ENCODE measurements at places on chromosomes 1 and 21.

DNA sequence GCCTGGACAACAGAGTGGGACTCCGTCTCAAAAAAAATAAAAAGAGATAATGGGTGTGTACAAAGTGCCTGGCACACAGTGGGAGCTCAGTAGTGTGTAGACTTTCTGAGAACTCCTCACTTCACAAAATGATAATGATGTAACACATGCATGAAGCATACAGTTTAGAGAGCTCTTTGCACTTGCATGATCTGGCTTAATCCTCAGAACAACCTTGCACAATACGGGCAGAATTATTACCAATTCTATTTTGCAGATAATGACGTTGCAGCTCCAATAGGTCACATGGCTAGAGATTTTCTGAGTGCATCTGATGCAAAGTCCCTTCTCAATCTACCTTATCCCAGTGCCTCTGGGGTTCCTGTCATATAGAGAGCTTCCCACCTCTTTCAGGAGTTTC is 71.4 kb downstream of the CD247 start:
- no peak overlapping the region for H3K27ac ChIP-seq
- peaks cover 19% of the 10 kb centered on the region for H3K27me3 ChIP-seq
- H3K36me3 ChIP-seq, result no peaks in the 10 kb centered on the region
- no peak for DNase-seq
- peaks cover 5% of the 10 kb centered on the region for H3K4me1 ChIP-seq

GRCh38 chr1:228407106-228408040 is 738 bp upstream of the TRIM11 start:
- peak overlapping the region; percentile 55 for H3K4me3 ChIP-seq
- H3K27me3 ChIP-seq, result no peaks in the 10 kb centered on the region
- no peak for DNase-seq

DNA sequence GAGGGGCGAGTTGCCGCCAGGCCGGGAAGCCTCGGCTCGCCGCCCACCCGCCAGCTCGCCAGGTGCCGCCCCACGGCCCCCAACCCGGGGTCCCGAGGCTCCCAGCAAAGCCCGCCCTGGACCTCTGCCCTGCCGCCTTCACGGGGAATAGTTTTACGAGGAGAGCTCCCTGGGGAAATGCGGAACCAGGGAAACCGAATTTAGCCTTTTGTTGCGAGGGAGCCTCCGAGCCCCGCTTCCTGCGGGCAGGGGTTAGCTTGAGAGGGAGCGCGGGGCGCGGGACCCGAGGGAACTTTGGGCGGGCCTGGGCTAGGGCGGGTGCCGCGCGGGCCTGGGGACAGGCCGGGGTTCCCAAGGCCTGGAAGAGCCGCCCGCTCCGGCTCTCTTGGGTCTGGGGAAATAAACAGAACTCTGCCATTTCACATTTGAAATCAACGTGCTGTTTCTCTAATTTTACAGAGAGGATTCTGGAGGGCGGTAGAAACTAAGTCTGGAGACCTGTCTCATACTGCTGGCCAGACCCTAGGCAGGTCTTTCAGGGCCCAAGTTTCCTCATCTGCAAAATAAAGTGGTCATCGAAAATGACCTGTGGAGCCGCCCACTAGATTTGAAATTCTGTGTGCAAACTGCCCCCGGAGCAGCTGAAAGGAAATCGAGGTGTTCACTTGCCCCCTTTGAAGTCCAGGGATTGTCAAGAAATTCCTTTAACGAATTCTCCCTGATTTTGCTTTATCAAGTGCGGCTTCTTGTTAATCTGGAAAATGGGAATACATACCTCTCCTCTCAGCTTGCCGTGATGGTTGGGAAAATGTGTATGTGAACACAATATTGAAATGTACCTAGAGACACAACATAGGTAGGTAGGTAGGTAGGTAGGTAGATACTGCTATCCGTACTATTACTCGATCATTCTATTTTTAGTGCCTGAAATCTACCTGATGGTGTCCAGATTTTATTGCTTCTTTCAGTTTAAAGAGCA is 749 bp upstream of the GLUL start:
- no peaks in the 10 kb centered on the region for H3K27me3 ChIP-seq
- H3K4me1 ChIP-seq, result peaks cover 19% of the 10 kb centered on the region
- peak overlapping the region; percentile 92 for H3K27ac ChIP-seq
- DNase-seq, result no peak

DNA sequence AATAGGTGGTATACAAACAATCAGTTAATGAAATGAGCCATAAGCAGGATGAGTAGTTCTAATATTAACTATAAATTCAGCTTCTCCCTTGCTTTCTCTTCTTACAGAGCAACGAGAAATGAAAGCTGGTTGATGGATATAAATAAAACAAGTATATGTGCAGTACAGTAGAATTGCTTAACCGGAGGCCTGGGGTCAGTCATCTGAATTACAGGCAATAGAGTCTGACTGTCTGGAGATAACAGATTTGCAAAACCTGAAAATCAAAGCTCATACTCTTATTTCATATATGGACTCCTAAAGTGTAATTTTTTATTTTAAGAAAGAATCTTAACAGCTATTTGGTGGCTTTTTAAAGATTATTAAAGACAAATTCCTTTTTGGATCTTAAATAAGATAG is 43.1 kb upstream of the SGIP1 start:
- no peak overlapping the region for H3K4me3 ChIP-seq
- no peaks in the 10 kb centered on the region for H3K27me3 ChIP-seq
- DNase-seq, result no peak
- no peaks in the 10 kb centered on the region for H3K4me1 ChIP-seq
- H3K27ac ChIP-seq, result no peak overlapping the region

- H3K27me3 ChIP-seq, result no peaks in the 10 kb centered on the region
- no peak overlapping the region for H3K27ac ChIP-seq
- no peaks in the 10 kb centered on the region for H3K36me3 ChIP-seq
- H3K4me1 ChIP-seq, result no peaks in the 10 kb centered on the region
Measured at GRCh38 chr1:79792219-79792930, 785.8 kb upstream of the ADGRL4 start.

DNA sequence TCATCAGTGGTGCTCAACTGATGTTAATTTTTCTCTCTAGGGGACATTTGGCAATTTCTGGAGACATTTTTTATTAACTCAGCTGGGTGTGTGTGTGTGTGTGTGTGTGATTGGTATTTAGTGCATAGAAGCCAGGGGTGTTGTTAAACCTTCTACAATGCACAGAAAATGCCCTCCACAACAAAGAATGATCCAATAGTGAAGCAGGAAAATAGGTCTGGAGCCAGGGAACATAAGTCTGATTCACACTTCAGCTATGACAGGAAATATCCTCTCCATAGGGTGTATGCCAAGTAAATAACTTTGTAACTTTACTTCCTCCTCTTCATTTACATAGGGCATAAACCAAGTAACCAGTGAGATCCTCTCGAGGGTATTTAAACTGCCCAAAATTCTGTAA is 25.1 kb upstream of the TMEM61 start:
- no peak overlapping the region for H3K27ac ChIP-seq
- no peak for DNase-seq
- H3K27me3 ChIP-seq, result no peaks in the 10 kb centered on the region
- peaks cover 4% of the 10 kb centered on the region for H3K4me1 ChIP-seq
- no peak overlapping the region for H3K4me3 ChIP-seq
- H3K36me3 ChIP-seq, result no peaks in the 10 kb centered on the region

GRCh38 chr1:157369808-157370521 is 182.3 kb downstream of the FCRL5 start:
- H3K27me3 ChIP-seq, result no peaks in the 10 kb centered on the region
- H3K4me3 ChIP-seq, result no peak overlapping the region
- H3K36me3 ChIP-seq, result no peaks in the 10 kb centered on the region
- peaks cover 54% of the 10 kb centered on the region for H3K4me1 ChIP-seq

- H3K36me3 ChIP-seq, result no peaks in the 10 kb centered on the region
- DNase-seq, result no peak
- H3K4me3 ChIP-seq, result no peak overlapping the region
- H3K4me1 ChIP-seq, result peaks cover 21% of the 10 kb centered on the region
- peaks cover 20% of the 10 kb centered on the region for H3K27me3 ChIP-seq
- H3K27ac ChIP-seq, result no peak overlapping the region
Measured at GRCh38 chr21:46056450-46056903, 41.4 kb upstream of the COL6A2 start.

- H3K4me1 ChIP-seq, result peaks cover 3% of the 10 kb centered on the region
- 0 out of 3 replicates have a peak, but pooled peaks cover under 1% of the 10 kb centered on the region for H3K36me3 ChIP-seq
- no peaks in the 10 kb centered on the region for H3K27me3 ChIP-seq
- no peak for DNase-seq
- H3K4me3 ChIP-seq, result no peak overlapping the region
Measured at GRCh38 chr1:61202854-61203598, 120.7 kb downstream of the NFIA start.

- H3K27ac ChIP-seq, result no peak overlapping the region
- DNase-seq, result no peak
- no peaks in the 10 kb centered on the region for H3K36me3 ChIP-seq
- no peaks in the 10 kb centered on the region for H3K4me1 ChIP-seq
Measured at GRCh38 chr1:228794810-228795209, 59.5 kb downstream of the RHOU start.

DNA sequence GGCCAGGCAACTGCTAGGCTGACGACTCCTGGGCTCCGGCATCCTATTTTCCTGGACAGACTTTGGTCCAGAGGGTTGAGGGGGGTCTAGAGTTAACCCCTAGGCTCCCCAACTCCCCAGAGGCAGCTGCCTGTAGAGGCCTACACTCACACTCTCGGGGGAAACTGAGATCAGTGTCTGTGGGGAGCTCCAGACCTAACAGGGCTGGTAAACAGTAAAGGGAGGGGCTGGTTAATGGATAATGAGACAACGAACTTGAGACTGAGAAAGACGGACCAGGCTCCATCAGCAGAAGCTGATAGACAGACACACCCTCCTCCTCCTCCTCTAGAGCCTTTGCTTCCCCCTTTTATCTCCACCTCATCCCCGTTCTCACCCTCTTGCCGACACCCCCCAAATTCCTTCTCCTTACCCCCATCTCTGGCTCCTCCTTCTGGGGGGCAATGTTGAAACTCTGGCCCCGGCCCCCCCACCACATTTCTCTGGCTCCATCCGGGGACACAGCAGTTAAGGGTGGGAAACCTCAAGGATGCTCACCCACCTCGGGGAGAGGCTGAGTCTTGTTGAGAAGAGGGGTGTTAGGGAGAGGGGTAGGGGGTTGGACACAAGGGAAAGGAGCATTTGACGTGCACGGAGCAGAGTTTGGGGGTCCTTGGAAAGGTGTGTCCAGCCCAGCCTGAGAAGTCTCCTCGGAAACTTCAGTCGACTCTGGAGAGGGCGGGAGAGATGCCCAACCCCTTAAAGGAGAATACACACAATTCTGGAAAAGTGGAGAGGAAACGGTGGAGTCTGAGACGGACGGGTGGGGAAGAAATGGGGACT is at the start of gene MTMR11:
TSS of gene MTMR11 (minus strand) at position 710 of the 822 bp plus-strand sequence. CDS start at position 478, 232 bp downstream.
- peak; percentile 54 for DNase-seq
- H3K27me3 ChIP-seq, result no peaks in the 10 kb centered on the region
- H3K27ac ChIP-seq, result no peak within 1 kb of the TSS
- peaks cover 39% of the 10 kb centered on the region for H3K4me1 ChIP-seq
- no peaks in the 10 kb centered on the region for H3K36me3 ChIP-seq
- peak within 1 kb of the TSS; percentile 26 for H3K4me3 ChIP-seq

DNA sequence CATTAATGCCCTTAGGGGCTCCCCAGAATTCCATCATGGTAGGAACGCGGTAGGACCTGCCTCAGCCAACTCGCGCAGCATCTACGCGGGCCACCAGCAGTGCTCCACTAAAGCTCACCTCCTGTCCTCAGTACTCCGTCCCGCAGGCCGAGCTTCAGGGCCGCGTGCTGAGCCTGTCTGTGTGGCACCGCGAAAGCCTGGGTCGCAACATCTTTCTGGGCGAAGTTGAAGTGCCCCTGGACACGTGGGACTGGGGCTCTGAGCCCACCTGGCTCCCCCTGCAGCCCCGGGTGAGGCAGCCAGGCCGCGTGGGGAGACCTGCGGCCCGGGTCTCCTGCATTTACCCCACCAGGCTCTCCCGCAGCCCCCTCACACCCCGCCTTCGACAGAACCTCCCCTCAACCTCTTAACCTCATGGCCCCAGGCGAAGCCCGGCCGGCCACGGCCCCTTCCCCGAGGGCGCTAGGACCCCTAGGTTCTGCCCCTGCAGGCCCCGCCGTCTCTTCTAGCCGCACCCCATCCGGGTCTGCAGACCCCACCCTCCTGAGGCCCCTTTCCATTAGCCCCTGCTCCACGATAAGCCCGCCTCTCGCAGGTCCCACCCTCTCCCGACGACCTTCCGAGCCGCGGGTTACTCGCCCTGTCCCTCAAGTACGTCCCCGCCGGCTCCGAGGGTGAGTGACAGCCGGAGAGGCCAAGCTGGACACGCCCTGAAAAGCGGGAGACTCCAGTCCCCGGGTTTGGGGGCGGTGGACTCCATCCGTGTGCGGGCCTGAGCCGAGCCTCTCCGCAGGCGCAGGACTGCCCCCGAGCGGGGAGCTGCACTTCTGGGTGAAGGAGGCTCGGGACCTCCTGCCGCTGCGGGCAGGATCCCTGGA is 9.1 kb downstream of the SYTL1 start:
- peak overlapping the region; percentile 54 for H3K27ac ChIP-seq
- H3K36me3 ChIP-seq, result peaks cover 5% of the 10 kb centered on the region
- no peak overlapping the region for H3K4me3 ChIP-seq
- DNase-seq, result peak; percentile 88
- H3K4me1 ChIP-seq, result peaks cover 15% of the 10 kb centered on the region
- H3K27me3 ChIP-seq, result no peaks in the 10 kb centered on the region

DNA sequence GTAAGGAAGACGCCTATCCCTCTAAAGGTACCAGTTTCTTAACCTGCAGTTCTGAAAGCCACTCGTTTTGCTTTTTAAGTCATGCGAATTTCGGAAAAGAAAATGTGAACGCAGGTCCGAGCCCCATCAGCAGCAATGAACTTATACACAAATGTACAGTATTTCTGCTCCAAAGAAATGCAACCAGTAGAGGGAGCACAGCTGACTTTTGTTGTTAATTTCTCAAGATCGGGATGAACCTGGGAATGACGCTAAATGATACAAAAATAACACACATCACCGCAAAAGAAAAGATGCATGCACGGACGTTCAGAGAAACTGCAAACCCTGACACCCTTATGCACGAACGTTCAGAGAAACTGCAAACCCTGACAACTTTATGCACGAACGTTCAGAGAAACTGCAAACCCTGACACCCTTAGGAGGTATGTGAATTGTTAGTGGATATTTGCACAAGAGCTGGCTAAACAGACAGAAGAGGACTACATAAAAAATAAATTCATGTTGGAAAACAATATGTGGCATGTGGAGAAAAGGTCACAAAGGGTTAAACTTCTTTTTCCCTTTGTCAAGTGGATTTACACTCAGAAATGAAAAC is 3.5 kb upstream of the TIAM1 start:
- 0 out of 2 replicates have a peak, but pooled peaks cover 3% of the 10 kb centered on the region for H3K4me1 ChIP-seq
- no peaks in the 10 kb centered on the region for H3K36me3 ChIP-seq
- no peak overlapping the region for H3K27ac ChIP-seq
- peak; percentile 29 for DNase-seq

- no peaks in the 10 kb centered on the region for H3K4me1 ChIP-seq
- no peak for DNase-seq
- no peak overlapping the region for H3K4me3 ChIP-seq
- H3K27me3 ChIP-seq, result no peaks in the 10 kb centered on the region
- no peak overlapping the region for H3K27ac ChIP-seq
Measured at GRCh38 chr1:184292101-184292500, 94.7 kb upstream of the C1orf21 start.

DNA sequence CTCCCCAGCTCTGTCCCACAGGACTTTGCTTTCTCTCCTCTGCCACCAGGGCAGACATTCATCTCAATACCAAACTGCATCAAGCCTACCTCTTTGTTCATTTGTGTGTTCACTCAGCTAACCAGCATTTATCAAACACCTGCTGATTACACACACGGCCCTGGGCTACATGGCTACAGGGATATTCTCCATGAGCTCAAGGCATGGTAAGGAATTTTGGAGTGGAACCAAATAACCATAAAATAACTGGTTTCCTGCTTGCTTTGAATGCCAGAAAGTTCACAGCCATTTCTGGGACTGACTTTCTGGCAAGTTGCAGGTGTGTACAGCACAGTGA is 54.6 kb downstream of the LDLRAD2 start:
- no peak for DNase-seq
- H3K27me3 ChIP-seq, result no peaks in the 10 kb centered on the region
- peak overlapping the region; percentile 17 for H3K27ac ChIP-seq
- H3K36me3 ChIP-seq, result peaks cover 70% of the 10 kb centered on the region
- H3K4me1 ChIP-seq, result peaks cover 21% of the 10 kb centered on the region
- no peak overlapping the region for H3K4me3 ChIP-seq
